NCI-H1436 (cell line): ENCODE measurements at places on chromosomes 2 and 18.

- no peak for DNase-seq
These were observed 79.1 kb downstream of the RBBP8 start for GRCh38 chr18:23012249-23012648.

DNA sequence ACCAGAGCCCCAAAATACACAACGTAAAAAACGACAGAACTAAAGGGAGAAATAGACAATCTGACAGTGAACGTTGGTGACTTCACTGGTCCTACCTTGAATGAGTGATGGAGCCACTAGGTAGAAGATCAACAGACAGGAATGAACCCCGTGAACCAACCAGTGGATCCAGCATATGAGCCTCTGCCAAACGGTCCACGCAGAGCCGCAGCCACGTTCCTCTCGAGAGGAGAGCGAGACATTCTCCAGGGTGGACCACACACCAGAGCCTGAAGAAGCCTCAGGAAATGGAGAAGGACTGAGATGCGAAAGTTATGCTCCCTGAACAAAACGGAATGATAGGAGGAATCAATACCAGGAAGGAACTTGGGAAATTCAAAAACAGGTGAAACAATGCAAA, 178.4 kb downstream of the RTP5 start:
- DNase-seq: no peak

DNA sequence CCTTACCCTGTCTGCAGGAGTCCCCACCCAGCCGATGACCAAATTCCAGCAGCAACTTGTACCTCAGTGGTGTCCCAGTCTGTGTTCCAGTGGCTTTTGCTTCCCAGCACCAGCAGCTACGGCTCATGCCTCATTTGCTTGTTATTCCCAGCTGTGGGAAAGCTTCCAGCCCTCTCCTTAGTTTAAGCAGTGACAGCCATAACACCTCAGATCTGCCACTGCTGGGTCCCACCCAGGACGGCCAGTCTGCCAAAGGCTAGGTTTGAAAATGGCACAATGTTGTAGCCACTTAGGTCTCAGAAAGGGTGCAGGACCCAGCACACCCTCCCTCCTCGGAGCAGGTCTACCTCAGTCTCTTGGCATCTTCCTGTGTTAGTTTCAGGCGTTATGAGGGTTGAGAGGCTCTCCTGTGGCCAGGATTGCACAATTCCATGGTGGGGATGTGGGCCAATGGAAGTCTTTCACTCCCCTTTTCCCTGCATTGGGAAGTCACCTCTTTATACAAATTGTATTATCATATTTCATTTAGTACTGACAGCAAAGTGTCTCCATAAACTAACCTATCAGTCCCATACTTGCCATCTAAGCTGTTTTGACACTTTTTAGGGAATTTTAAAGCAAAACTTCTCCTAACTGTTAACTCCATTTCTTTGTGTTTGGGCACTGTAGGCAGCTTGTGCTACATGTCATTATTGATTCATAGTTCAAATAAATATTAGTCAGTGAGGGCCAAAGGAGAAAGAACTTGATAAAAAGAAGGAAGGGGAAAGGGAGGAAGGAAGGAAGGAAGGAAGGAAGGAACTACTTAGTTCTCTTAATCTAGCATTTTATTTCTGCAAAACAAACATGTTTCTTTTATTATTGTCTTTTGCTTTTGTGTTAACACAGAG, 62.9 kb upstream of the FAM110C start:
- no peak for DNase-seq

- no peak for DNase-seq
These were observed 680.8 kb downstream of the NYAP2 start for GRCh38 chr2:226080334-226080733.

DNA sequence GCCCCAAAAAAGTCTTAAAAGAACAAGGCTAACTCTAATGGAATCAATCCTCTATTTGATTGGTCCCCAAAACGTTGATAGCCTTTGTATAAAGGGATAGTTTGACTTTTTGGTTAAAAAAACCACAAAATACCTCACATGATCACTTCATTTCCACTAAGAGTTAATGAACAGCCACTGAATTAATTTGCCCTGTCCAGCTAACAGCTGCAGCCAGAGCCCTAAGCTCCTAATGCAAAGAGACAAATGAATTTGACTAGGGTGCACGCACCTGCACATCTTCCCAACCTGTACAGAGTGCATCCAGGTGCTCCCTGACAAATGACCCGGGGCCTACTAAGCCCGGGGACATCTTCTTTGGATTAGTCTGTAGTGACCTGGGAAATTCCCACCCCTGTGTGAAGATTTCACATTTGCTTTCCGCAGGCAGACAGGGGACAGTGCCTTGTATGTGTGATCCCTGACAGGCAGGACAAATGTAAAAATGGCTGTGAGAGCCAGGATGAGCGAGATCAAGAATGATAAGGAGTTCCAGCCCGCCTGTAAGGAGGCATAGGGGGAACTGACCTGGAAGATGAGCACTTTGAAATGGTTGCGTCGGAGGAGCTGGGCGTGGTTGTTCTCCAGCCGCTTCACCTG, 893 bp downstream of the CAVIN2 start:
- DNase-seq: no peak

DNA sequence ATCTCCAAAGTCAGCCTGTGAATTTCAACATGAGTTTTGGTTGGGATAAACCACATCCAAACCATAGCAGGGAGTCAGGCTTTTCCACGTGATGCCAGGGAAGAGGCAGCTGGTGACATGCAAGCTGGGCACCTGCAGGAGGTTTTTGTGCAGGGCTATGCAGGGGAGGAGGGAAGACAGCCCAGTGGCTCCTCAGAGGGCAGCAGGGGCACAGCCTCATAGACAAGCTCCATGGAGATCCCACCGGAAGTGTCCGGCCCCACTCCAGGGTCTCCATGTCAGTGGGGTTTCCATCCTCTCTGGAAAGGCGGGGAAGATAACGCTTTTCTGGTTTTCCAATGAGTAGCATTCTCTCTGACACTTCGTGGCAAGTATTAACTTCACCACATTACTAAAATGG, 135.6 kb upstream of the TPO start:
- no peak for DNase-seq

DNA sequence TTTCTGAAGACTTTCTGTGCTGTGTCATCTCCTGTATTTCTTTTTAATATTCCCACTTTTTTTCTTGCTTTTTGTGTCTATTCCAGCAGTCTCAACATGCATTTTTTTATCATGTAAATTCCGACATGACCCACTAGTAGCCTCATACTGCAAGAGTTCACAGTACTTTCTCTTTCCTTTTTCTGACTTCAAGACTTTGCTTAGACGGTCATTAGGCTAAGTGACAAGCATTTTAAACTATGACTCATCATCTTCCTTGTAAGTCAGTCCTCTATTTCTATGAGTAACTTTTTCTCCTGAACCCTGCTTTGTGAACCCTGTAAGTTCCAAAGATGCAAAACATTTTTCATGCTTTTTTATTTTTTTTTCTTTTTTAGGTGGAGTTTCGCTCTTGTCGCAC, 381.2 kb downstream of the TXNL1 start:
- no peak for DNase-seq
